ENCODE measurements at places on chromosomes 12 and 14.

GRCh38 chr14:31530136-31530535 lies 31.1 kb upstream of the NUBPL start:
- peak; percentile 16 for DNase-seq

DNA sequence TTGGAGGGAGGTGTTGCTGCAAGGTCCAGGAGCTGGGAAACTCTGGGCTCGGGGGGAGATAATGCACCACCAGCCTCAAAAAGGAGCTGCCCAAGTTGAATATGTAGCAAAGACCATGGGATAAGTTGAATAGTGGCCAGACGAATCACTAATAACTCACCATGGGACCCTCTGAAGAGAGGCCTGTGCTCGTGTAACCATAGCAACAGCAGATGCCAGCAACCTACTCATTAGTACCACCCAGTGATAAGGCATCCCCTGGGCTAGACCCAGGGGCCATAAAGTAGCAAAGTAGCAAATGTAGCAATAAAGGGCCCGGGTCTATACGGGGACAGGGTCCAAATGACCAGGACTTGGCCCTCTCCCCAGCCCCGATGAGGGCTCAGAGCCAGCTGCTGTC lies 328.0 kb downstream of the DPF3 start:
- DNase-seq = no peak

GRCh38 chr14:56334458-56334857 lies 216.2 kb downstream of the PELI2 start:
- no peak for DNase-seq

GRCh38 chr12:92020983-92021665 lies 124.5 kb downstream of the BTG1 start:
- DNase-seq = peak; percentile 30

DNA sequence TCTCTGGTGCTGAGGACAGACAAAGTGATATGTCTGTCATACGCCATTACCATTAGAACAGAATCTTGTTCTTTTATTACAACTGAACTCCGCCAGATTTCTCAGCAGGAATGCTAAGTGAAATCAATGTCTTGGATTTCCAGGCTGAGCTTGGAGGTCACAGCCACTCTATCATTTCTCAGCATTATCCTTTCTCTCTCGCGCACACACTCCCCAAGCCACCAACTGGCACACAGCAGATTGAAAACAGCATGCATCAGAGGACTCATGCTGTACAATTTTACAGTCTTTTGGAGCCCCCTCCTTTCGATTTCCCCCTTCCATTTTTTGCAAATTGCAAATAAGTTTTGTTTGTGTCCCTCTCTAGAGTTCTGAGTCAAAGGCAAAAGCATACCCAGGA lies 348.6 kb downstream of the SOX5 start:
- no peak for DNase-seq

DNA sequence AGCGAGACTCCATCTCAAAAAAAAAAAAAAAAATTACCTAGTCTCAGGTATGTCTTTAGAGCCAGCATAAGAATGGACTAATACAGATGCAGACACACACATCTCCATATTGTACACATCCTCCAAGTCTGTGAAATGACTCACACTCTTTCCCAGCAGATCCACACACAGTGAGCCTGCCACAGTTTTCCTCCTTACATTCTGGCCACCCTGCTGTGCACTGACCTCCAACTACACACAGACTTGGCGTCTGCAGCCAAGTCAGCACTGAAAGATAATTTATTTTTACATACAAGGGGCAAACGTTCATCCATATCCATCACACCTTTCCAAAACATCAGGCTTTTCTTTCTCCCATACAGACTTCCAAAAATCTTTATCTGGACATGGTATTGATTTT lies 115.9 kb downstream of the SLC25A21 start:
- DNase-seq = peak; percentile 81

DNA sequence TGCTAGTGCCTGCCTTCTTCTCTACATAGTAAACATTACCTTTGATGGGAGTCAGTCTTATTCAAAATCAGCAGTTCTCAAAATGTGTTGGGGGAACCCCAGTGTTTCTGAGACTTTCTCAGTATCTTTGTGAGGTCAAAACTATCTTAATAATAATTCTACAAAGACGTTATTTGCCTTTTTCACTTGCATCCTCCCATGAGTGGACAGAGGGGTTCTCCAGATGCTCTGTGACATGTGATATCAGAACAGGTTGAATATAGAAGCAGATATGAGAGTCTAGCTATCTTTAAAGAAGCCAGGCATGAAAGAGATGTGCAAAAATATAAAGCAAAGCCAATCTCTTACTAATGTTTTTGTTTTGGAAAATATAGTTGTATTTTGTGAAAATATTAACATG lies 144.7 kb downstream of the KTN1 start:
- DNase-seq = no peak

GRCh38 chr12:1777798-1778197 lies 42.6 kb upstream of the LRTM2 start:
- DNase-seq = peak; percentile 81

GRCh38 chr12:52953181-52953841 lies 4.4 kb downstream of the KRT18 start:
- DNase-seq = no peak

DNA sequence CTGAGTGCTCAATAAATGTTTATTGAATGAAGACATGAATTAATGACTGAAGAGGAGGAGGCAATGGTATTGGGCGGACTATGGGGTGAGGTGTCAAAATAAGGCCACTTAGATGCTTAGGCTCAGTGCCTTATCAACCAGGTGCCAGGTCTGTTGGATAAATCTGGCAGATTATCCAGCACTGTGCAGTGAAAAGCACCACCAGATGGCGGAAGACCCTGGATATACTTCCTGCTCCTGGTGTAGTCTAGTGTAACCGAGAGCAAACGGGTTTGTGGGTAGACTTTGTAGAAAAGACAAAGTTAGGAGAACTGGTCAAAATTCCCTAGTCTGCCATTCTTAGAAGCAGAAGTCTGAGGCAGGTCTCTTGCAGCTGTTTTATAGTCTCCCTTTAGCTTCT lies 306.3 kb downstream of the ATP23 start:
- no peak for DNase-seq

GRCh38 chr12:113189361-113189760 lies 3.8 kb downstream of the RITA1 start:
- no peak for DNase-seq

- no peak for DNase-seq
Measured at GRCh38 chr12:25996677-25997076, 38.2 kb downstream of the RASSF8 start.

DNA sequence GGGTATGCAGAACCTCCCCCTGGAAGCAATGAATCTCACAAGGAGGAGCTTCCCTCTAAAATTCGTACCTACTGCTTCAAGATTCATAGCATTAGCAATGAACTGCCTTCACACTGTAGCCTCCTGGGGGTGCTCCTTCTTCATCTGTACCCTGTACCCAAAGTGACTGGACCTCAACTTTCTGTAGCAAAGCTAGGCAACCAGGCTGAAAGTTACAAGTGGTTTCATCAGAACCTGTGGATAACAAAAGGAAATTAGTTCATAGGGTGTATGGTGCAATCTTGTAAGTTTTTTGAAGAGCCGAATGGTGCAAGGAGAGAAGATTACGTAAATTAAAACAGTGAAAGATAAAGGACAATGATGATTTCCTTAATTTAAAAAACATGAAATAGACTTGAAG lies 1541.7 kb upstream of the FLRT2 start:
- peak; percentile 54 for DNase-seq

- peak; percentile 96 for DNase-seq
Measured at GRCh38 chr12:25993901-25994651, 35.6 kb downstream of the RASSF8 start.

- DNase-seq = no peak
Measured at GRCh38 chr12:118706437-118706836, 274.9 kb upstream of the SRRM4 start.

GRCh38 chr12:103640831-103641230 lies 53.8 kb downstream of the STAB2 start:
- DNase-seq = no peak

DNA sequence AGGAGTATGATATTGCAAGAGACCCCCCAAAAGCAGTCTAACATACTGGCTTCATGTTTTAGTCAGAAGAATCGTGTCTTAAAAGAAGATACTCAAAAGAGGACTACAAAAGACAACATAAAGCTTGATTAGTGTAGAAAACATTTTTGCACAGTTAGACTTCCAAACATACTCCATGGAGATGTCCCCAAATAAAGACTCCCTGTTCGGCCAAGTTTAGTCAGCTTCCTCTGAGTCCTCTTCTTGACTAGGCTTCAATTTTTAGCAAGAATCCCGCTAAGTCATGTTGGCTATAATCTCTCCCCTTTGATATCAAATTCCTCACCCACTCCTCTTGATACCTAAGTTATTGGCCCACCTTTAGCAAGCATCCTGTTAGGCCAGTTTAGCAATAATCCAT lies 298.0 kb downstream of the RMST start:
- DNase-seq = no peak

DNA sequence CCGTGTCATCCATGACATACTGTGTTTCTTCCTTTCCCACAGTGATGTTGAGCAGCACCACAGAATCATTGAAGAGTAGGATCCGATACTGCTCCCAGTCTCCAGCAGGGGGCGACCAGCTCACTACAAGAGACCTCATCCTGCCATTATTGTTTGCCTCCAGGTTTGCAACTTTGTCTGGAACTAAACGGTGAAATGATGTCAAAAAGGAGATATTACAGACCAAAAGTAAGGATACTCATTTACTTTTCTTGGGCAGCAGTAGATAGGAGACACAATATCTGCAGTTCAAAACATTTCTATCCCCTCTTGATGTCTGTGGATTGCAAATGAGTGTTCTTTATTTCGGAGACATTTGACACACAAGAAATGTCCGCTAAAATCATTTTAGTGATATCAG lies 47.2 kb downstream of the PTPRB start:
- DNase-seq = peak; percentile 69

DNA sequence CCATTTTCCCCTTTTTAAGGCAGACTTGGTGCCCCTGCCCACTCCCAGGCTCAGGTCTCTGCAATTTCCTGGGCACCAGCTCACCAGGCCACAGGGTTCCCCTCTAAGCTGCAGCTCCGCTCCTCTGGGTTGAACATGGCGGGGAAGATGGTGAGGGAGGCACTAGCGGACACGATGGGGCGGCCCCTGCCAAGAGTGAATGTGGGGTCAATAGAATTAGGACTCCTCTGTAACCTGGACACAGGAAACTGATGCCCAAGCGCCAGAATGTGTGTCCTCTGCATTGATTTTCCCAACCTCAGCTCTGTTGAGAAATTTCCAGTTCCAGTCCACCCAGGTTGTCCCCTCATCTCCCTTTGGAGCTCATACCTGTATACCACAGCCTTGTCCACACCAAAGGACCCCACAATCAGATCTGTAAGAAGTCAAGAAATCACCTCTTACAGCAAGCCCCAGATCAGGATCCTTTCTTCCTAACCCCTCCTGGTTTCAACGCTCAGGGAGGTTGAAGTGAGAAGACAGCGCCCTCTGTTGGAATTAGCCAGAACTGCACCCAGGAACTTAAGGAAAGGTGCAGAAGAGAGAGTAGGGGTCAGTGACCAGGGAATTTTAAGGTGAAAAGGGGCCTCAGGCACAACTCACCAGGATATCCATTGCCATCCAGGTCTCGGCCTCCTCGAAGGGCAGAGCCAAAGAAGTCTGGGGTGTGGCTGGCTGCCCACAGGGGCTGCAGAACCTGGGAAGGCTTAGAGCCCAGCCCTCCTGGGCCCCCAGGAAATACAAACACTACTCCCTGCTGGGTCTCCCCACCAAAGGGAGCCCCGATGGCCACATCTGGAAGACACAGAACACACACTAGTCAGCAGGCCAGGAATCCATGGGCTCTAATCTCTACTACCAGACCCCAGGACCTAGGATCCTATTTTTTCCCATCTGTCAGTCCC lies 14.7 kb downstream of the ITGA5 start:
- DNase-seq = peak; percentile 43

DNA sequence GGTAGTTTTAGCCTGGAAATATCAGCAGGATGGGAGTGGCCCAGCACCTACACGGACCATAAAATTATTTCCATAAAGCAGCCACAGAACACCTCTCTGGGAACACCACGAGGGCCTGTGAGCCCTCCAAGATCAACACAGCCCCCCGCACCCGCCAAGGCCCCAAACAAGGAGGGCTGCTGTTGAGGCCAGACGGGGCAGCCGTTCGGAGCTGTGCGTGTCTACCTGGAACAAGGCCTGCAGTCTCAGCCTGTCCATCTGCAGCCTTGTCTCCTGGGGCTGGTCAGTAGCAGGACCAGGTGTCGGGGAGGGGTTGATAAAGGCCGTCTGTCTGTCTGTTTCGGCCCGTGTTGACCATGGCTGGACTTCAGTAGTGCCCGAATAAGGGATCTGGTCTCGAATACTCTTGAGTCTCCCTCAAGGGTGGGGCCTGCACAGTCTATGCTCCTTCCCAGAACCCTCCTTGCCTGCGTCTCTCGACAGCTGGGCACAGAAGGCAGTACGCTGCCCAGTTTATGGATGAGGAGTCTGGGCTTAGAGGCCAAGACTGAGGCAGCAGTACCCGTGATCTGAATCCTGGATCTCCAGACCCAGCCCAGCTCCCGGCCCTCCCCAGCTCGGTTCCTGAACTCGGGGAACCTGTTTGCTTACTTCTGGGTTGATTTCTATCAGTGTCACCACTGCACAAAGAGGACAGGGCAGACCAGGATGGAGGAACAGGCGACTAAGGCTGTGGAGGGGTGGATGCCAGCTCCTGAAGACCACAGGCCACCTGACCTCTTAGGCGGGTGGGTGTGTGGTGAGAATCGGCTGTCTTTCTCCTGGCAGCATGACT lies 23.1 kb upstream of the DLK1 start:
- no peak for DNase-seq

GRCh38 chr14:34254571-34254970 lies 207.5 kb downstream of the SPTSSA start:
- DNase-seq = no peak

GRCh38 chr12:52073531-52074381 lies 4.0 kb downstream of the ATG101 start:
- DNase-seq = peak; percentile 77

DNA sequence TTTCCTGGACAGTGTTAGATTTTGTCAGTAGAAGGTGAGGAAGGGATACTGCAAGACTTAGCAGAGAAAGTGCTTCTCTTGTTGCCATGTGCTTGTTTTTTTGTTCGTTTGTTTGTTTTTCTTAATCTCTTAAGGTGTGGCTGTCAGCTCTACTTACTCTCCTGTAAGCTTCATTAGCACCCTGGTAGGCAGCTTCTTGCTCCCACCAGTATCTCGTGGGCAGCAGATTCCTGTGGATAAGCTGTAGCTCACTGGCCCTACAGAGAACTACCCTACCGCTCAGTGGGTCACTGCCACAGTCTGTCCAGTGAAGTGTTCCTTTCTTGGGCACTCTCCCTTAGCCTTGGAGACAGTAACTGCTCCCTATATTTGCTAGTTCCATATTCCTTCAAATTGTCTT lies 30.1 kb downstream of the VRK1 start:
- no peak for DNase-seq

DNA sequence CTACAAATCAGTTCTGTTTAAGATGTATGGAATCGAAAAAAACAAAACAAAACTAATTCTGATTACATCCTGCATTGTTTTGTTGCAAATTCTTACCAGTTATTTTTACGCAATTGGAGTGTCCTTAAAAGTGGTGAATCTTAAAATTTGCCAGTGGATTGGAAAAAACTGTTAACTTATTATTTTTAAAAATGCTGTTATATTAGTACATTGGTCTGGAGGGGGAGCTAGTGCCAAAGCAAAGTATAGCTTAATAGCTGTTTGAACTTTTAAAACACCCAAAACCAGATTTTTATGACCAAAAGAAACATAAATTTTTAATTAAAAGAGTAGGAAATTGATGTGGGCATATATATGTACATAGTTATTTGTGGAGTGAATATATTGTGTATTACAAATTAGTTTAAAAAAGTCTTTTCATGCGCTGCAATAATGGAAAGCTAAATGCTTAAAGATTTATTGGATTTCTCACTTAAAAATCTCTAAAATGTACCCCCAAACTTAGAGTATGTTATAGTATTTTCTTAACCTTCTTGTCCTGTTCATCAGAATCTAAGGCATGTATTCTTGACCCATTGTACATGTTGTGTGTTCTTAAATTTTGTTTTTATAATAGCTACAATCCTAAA lies 2.5 kb downstream of the FUT8 start:
- peak; percentile 52 for DNase-seq
